Mammary microvascular endothelial cell (primary cell): ENCODE measurements at places on chromosomes 2 and 18. TPM values are rescaled to one million over a fixed set of nuclear protein-coding genes. Genes with fewer than 3 reads are reported as not detected.

ARL5A gene
- total RNA-seq = 39.0 and 43.9 TPM in 2 replicates

NAT8 gene
- total RNA-seq = not detected in 2 replicates

UGT1A5 gene
- total RNA-seq = not detected in 2 replicates

KLF7 gene
- 22.2 and 25.6 TPM in 2 replicates for total RNA-seq

INPP5D gene
- total RNA-seq = 15.8 and 17.5 TPM in 2 replicates

ASPRV1 gene
- total RNA-seq = 0.10 and 0.20 TPM in 2 replicates

ASAP2 gene
- 20.7 and 23.4 TPM in 2 replicates for total RNA-seq
